Fibroblast of the aortic adventitia (primary cell): ENCODE measurements at places on chromosomes 1 and 21. TPM values are rescaled to one million over a fixed set of nuclear protein-coding genes. Genes with fewer than 3 reads are reported as not detected.

SMCP gene
- total RNA-seq, result not detected in 2 replicates

AIM2 gene
- not detected in 2 replicates for total RNA-seq

CCDC181 gene
- total RNA-seq, result 1.4 and 3.1 TPM in 2 replicates

TSACC gene
- total RNA-seq, result not detected in 2 replicates

CLCA2 gene
- total RNA-seq, result 8.8 and 43.2 TPM in 2 replicates

SCCPDH gene
- 24.8 and 55.1 TPM in 2 replicates for total RNA-seq

HMGN2 gene
- 161 and 225 TPM in 2 replicates for total RNA-seq

LCK gene
- not detected in 2 replicates for total RNA-seq

C1orf232 gene
- not detected in 2 replicates for total RNA-seq

MARK1 gene
- 0.45 and 1.3 TPM in 2 replicates for total RNA-seq

RGS13 gene
- not detected in 2 replicates for total RNA-seq

TAF13 gene
- 131 and 287 TPM in 2 replicates for total RNA-seq

TNFRSF4 gene
- total RNA-seq, result 0.65 TPM in 1 of 2 replicates, not detected in the other

SYCP1 gene
- not detected in 2 replicates for total RNA-seq

CFHR1 gene
- total RNA-seq, result 1.1 TPM in 1 of 2 replicates, not detected in the other

TMEM269 gene
- 0.09 TPM in 1 of 2 replicates, not detected in the other for total RNA-seq

TRIM58 gene
- 0.09 and 3.0 TPM in 2 replicates for total RNA-seq

BEND5 gene
- 0.45 TPM in 1 of 2 replicates, not detected in the other for total RNA-seq

LGR6 gene
- total RNA-seq, result not detected in 2 replicates

IGSF3 gene
- total RNA-seq, result 0.27 TPM in 1 of 2 replicates, not detected in the other

CBS gene
- 63.3 and 87.1 TPM in 2 replicates for total RNA-seq

CPLANE2 gene
- 6.7 and 7.5 TPM in 2 replicates for total RNA-seq

CD53 gene
- not detected in 2 replicates for total RNA-seq

KIF2C gene
- 1.1 and 23.0 TPM in 2 replicates for total RNA-seq

SHE gene
- total RNA-seq, result 0.09 and 0.49 TPM in 2 replicates

LCE4A gene
- not detected in 2 replicates for total RNA-seq

KCNJ9 gene
- total RNA-seq, result 0.08 TPM in 1 of 2 replicates, not detected in the other

SPRR2E gene
- total RNA-seq, result not detected in 2 replicates

CELA3A gene
- total RNA-seq, result not detected in 2 replicates

SPATA6 gene
- total RNA-seq, result 8.7 and 10.5 TPM in 2 replicates

CLCA4 gene
- not detected in 2 replicates for total RNA-seq

FAM72D gene
- total RNA-seq, result 2.2 TPM in 1 of 2 replicates, not detected in the other

LIN28A gene
- total RNA-seq, result not detected in 2 replicates

FAM151A gene
- total RNA-seq, result not detected in 2 replicates

CLDN17 gene
- 0.49 TPM in 1 of 2 replicates, not detected in the other for total RNA-seq

SLC9C2 gene
- total RNA-seq, result not detected in 2 replicates

PLA2G2C gene
- total RNA-seq, result not detected in 2 replicates

CHIA gene
- total RNA-seq, result not detected in 2 replicates

NUF2 gene
- total RNA-seq, result 1.2 and 25.8 TPM in 2 replicates

SSBP3 gene
- total RNA-seq, result 7.7 and 11.7 TPM in 2 replicates

AGT gene
- 1.1 and 8.4 TPM in 2 replicates for total RNA-seq

LIPI gene
- not detected in 2 replicates for total RNA-seq
